ENCODE measurements at places on chromosomes 7 and 10. TPM values are rescaled to one million over a fixed set of nuclear protein-coding genes. Genes with fewer than 3 reads are reported as not detected.

- H3K36me3 ChIP-seq = no peaks in the 10 kb centered on the region
- no peak overlapping the region for H3K4me3 ChIP-seq
- H3K27me3 ChIP-seq = no peaks in the 10 kb centered on the region
- no peak overlapping the region for H3K27ac ChIP-seq
Observed at GRCh38 chr7:44505595-44505994, 15.1 kb upstream of the NUDCD3 start.

- no peak overlapping the region for H3K27ac ChIP-seq
- H3K4me3 ChIP-seq = no peak overlapping the region
- DNase-seq = no peak
- H3K27me3 ChIP-seq = no peaks in the 10 kb centered on the region
- no peaks in the 10 kb centered on the region for H3K4me1 ChIP-seq
Observed at GRCh38 chr7:70387217-70387616, 744.7 kb upstream of the GALNT17 start.

DNA sequence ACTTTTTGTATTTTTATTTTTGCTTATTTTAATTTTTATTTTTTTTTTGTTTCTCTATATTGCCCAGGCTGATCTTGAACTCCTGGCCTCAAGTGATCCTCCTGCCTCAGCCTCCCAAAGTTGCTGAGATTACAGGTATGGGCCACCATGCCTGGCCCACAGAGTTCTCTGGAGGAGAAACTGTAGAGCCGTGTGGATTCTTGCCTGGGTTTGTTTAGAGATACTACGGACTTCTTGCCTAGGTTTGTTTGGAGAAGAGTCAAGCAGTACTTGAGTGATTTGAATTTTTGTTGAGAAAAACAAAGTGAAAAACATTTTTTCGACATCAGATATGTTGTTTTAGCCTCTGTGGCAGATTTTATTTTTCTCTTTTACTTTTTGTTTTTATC, 99.0 kb downstream of the CAMK1D start:
- peak overlapping the region; percentile 65 for H3K27ac ChIP-seq
- no peaks in the 10 kb centered on the region for H3K27me3 ChIP-seq

DNA sequence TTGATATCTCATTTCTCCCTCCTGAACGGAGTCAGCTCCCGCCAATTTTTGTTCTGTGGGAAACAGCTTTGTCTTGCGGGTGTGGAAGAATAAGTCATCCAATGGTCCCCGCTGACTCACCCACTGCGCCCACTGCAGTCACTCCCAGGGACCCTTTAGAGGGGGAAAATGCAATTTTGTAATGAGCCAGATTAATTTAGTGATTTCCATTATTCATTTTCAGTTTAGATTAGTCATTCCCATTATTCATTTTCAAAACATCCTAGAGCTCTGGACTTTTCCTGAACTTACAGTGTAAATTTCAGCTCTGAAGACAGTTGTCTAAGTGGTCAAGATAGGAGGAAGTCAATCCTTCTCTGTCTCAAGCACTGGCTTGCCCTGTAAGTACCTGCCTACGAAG, 154.9 kb upstream of the TMEM72 start:
- DNase-seq = no peak
- peaks cover 30% of the 10 kb centered on the region for H3K27me3 ChIP-seq
- H3K36me3 ChIP-seq = no peaks in the 10 kb centered on the region
- no peak overlapping the region for H3K27ac ChIP-seq
- no peak overlapping the region for H3K4me3 ChIP-seq
- H3K4me1 ChIP-seq = no peaks in the 10 kb centered on the region

DNA sequence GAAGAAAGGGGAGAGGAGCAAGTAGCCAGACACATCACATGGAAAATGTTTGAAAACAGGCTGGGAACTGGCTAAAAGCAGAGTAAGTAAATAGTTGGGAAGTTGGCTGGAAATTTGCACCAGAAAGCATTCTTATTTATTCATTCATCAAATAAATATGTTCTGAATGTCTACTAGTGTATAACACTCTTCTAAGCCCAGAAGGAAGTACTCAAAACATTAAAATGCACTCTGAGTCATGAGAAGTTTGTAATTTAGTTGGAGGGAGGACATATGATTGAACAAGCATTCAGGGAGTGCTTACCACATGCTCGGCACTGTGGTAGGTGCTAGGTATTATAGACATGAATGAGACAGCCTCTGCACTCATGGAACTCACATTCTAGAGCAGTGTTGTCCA, 37.0 kb upstream of the CNNM1 start:
- DNase-seq = no peak
- H3K4me1 ChIP-seq = no peaks in the 10 kb centered on the region
- no peak overlapping the region for H3K27ac ChIP-seq
- peaks cover 4% of the 10 kb centered on the region for H3K27me3 ChIP-seq
- H3K4me3 ChIP-seq = no peak overlapping the region
- H3K36me3 ChIP-seq = no peaks in the 10 kb centered on the region

- H3K4me3 ChIP-seq = no peak overlapping the region
- H3K4me1 ChIP-seq = no peaks in the 10 kb centered on the region
- H3K27ac ChIP-seq = no peak overlapping the region
- DNase-seq = no peak
- H3K27me3 ChIP-seq = no peaks in the 10 kb centered on the region
- no peaks in the 10 kb centered on the region for H3K36me3 ChIP-seq
Observed at GRCh38 chr7:36638586-36639263, 85.6 kb downstream of the AOAH start.

The HKDC1 gene
- total RNA-seq = 1.7 TPM

The CALHM1 gene
- not detected for total RNA-seq

The CD36 gene
- 0.32 TPM for total RNA-seq

The HOGA1 gene
- 1.6 TPM for total RNA-seq

The PDK4 gene
- 2.1 TPM for total RNA-seq

The NANOS1 gene
- total RNA-seq = 1.5 TPM

The ZFAND4 gene
- total RNA-seq = 15.5 TPM
